ENCODE measurements at places on chromosomes 2 and 18.

- no peak for DNase-seq
These were observed 121.5 kb upstream of the LTBP1 start for GRCh38 chr2:32825291-32825712.

DNA sequence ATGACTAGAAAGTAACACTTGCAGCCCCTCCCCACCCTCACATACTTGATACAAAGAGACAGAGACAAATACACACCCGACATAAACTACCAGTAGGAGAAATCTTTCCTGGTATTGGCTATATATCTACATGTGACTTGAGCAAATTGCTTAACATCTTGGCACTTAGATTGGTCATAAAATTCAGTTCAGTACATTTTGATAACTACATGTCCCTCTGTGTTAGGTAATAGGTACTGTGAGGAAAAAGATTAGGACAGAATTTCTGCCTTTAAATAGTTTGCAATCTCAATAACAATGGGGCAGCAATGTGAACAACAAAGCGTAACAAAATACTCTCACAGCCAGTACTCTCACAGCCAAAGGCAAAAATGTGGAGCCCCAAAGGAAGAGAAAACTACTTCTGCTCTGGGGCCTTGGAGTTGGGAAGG, 670.0 kb upstream of the ACVR2A start:
- DNase-seq: no peak

DNA sequence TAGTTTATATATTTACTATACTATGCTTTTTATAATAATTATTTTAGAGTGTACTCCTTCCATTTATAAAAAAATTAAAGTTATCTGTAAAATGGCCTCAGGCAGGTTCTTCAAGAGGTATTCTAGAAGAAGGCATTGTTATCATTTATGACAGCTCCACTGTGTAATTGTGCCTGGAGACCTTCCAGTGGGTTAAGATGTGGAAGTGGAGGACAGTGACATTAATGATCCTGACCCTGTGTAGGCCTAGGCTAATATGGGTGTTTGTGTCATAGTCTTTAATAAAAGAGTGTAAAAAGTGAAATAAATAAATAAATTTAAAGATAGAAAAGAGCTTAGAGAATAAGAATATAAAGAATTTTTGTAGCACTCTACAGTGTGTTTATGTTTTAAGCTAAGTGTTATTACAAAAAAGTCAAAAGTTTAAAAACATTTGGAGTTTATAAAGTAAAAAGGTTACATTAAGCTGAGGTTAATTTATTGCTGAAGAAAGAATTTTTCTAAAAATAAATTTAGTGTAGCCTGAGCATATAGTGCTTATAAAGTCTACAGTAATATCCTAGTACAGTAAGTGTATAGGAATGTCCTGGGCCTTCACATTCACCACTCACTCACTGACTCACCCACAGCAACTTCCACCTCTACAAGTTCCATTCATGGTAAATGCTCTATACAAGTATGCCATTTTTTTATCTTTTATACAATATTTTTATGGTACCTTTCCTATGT, 190.0 kb upstream of the SESTD1 start:
- no peak for DNase-seq

DNA sequence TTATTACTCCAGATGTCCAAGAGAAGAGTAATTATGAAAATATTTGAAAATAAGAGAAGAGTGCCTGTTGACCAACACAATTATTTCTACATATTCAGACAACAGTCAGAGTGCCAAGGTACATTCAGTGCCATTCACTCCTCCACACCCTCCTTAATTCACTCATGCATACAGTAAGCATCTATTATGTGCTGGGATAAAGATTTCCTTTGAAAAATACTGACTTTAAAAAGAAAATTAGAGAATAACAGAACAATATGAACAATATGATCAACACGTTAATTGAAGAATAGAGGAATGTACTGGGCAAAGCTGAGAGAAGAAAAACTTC, 203.6 kb downstream of the L3MBTL4 start:
- no peak for DNase-seq
